ENCODE measurements at places on chromosomes 12 and 14. TPM values are rescaled to one million over a fixed set of nuclear protein-coding genes. Genes with fewer than 3 reads are reported as not detected.

The MANSC4 gene
- 0.89 TPM for total RNA-seq

The FOXG1 gene
- total RNA-seq = under 0.01 TPM

The CCT2 gene
- total RNA-seq = 255 TPM

The TEX22 gene
- 0.30 TPM for total RNA-seq

The PTCSC3 gene
- not detected for total RNA-seq

The DDN gene
- total RNA-seq = under 0.01 TPM

The TAS2R46 gene
- total RNA-seq = 1.8 TPM

The KANSL2 gene
- 50.6 TPM for total RNA-seq

The SIX1 gene
- 0.05 TPM for total RNA-seq

The SLCO1B1 gene
- not detected for total RNA-seq

The KLRC4 gene
- not detected for total RNA-seq

The NINJ2 gene
- total RNA-seq = not detected

The KLHDC1 gene
- 3.6 TPM for total RNA-seq

The MGST1 gene
- total RNA-seq = 29.4 TPM

The MIPOL1 gene
- 16.0 TPM for total RNA-seq

The ANO6 gene
- 61.2 TPM for total RNA-seq

The CNTN1 gene
- 3.6 TPM for total RNA-seq

The LHX5 gene
- not detected for total RNA-seq

The STYK1 gene
- total RNA-seq = 1.6 TPM

The LIMA1 gene
- 151 TPM for total RNA-seq

The EXOC3L4 gene
- total RNA-seq = not detected

The B4GALNT3 gene
- 0.23 TPM for total RNA-seq

The SYNDIG1L gene
- total RNA-seq = not detected

The LBHD2 gene
- total RNA-seq = not detected

The WDR89 gene
- total RNA-seq = 20.1 TPM

The SOX5 gene
- 6.2 TPM for total RNA-seq

The CNIH1 gene
- 166 TPM for total RNA-seq

The GYS2 gene
- not detected for total RNA-seq

The IL31 gene
- not detected for total RNA-seq

The DBX2 gene
- not detected for total RNA-seq

The COX14 gene
- total RNA-seq = 12.5 TPM
